ENCODE measurements at places on chromosomes 5 and 9.

GRCh38 chr5:9596824-9597223 is 33.3 kb downstream of the TAS2R1 start:
- DNase-seq, result no peak

DNA sequence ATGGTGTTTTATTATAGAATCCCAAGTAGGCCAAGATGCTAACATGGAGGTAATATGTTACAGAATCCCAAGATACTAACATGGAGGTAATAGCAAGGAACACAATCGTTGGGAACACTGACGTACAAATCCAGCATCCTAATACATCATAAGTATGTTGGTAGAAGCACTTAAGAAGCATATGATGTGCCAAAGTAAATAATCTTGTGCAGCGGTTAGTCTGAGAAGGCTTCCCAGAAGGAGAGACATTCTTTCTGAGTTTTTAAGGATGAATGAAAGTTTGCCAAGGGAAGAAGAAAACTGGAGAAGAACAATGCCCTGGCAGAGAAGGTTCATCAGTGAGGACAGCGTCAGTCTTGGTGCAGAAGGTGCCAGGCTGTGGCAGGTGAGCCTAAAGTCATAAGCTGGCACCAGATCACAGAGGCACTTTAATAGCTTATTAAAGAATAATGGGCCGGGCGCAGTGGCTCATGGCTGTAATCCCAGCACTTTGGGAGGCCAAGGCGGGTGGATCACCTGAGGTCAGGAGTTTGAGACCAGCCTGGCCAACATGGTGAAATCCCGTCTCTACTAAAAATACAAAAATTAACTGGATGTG is 294.5 kb upstream of the PIK3R1 start:
- no peak for DNase-seq

GRCh38 chr5:180290568-180291233 is 1.2 kb downstream of the MAPK9 start:
- no peak for DNase-seq

DNA sequence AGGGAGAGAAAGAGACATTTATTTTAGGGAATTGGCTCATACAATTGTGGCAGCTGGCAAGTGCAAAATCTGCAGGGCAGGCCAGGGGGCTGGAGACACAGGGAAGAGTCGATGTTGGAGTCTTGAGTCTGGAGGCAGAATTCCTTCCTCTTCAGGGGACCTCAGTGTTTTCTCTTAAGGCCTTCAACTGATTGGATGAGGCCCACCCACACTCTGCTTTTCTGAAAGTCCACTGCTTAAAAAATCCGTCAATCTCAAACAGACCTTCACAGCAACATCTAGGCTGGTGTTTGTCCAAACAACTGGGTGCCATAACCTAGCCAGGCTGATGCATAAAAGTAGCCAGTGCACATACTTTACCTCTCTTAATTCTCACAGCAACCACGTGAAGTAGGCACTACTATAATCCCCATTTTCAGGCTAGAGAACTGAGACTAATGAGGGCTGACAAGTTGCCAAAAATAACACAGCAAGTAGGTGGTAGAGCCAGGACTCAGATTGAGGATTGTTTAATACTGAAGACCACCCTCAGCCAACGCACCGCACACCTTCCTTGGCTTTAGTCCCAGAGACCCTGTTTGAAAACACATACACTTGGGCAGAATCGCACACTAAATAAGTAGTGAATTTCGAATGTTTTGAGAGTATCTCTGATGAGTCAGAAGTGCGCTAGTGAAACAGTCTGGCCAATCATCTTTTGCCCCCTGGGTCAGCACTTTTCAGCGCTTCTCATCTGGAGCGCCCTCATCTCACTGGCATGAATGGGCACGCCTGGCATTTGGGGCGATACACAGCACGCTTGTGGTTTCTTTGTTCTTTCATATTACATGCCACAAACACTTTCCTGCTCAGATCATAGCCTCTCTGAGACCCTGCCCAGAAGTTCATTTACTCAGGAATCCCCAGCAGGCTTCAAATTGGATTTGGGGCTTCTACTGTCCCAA is 591.4 kb downstream of the CCDC171 start:
- no peak for DNase-seq

DNA sequence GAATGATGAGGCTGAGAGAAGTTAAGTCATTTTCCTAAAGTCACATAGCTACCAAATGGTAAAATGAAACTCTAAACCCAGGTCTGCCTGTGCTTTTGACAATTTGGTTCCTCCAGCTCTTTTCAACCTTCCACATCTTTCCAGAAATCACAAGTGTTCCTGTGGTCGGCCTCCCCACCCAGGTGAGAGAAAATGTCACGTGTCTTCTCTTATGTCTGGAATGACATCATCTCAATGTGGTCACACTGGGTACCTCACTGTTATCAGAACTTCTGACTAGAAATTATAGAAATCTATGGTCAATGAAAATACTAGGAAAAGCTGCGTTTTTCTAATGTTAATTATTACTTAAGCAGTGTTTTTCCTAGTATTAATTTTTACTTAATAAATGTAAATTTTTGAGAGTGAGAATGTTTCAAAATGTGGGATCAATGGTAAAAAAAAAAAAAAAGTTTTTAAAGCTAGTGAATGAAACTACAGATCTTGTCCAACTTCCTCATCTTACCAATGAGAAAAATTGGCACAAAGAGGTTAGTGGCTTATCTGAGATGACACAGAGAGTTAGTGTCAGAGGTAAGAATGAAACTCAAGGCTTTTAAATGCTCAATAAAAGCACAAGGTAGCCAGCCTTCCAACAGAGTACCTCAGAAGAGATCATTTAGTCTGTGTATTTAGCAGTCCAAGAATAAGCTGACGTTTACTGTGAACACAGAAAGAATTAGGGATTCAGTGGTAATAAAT is 228.7 kb upstream of the NR4A3 start:
- no peak for DNase-seq

DNA sequence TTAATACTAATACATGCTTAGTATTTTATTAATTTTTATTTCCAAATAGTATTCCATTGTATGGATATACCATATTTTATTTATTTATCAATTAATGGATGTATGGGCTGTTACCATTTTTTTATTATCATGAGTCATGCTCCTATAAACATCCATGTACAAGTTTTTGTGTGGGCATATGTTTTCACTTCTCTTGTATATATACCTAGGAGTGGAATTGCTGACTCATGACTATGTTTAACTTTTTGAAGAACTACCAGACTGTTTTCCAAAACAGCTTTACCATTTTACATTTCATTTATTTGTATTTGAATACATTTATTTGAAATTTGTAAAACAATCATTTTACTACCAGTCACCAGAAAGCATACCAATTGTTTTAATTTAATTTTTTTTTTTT is 14.1 kb upstream of the LRRC19 start:
- DNase-seq, result no peak

DNA sequence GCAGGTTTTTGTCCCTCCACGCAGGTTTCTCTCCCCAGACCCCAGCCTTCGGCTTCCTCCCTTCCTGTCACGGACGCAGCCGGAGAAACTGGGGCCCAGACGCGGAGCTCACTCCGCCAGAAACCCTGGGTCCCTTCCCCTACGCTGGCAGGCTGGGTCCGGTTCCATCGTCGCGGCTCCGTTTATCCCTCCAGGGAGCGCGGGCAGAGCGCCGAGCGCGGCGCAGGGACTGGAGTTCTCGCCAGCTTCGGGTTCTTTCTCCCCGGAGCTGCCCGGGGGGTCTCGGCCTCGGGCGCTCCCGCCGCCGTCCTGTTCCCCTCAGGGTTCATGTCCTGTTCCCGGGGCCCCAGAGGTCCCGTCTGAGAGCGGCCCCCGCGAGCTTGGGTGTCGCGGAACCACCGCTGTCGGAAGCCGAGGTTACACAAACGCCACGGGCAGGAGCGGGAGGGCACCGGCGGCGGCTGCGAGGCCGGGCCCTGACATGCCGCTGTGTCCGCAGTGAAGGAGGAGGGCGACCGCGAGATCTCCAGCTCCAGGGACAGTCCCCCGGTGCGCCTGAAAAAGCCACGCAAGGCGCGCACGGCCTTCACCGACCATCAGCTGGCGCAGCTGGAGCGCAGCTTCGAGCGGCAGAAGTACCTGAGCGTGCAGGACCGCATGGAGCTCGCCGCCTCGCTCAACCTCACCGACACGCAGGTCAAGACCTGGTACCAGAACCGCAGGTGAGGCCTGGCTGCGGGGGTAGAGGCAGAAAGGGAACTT is 4.6 kb downstream of the BARHL1 start:
- DNase-seq, result no peak

- no peak for DNase-seq
Measured at GRCh38 chr9:95273369-95274022, 44.0 kb downstream of the FANCC start.

- DNase-seq, result no peak
Measured at GRCh38 chr5:164721116-164721515, 1215.7 kb downstream of the MAT2B start.

- peak; percentile 37 for DNase-seq
Measured at GRCh38 chr5:6085341-6085860, 292.9 kb downstream of the MED10 start.

GRCh38 chr9:99660191-99660636 is 161.5 kb upstream of the NR4A3 start:
- no peak for DNase-seq

DNA sequence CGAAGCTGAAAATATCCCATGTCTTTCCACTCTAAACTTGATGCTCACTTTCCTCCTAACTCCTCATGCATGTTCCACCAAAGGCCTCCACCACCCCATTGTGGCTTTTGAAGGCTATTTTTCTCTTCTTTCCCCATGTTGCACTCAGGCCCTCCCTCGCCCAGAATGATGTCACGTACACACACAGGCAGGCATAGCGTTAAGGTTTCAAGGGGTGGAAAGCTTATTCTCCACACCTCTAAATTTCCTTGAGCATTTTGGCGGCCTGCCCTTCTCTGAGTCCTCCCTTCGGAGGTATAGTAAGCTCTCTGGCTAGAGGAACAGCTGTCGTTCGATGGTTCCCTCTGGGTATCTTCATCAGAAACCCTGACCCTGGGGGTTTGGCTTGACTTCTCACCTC is 673.5 kb downstream of the ACTL7B start:
- no peak for DNase-seq
